ENCODE measurements at places on chromosomes 12 and 14. TPM values are rescaled to one million over a fixed set of nuclear protein-coding genes. Genes with fewer than 3 reads are reported as not detected.

The INHBC gene
- not detected for total RNA-seq

The EFS gene
- total RNA-seq: not detected

The NPFF gene
- total RNA-seq: 0.19 TPM

The PAN2 gene
- 13.9 TPM for total RNA-seq

The KERA gene
- not detected for total RNA-seq

The STXBP6 gene
- total RNA-seq: 2.7 TPM

The KRT82 gene
- total RNA-seq: not detected

The ASCL1 gene
- not detected for total RNA-seq

Data from A549 treated with AZD2906 at 1 μM for 4 hours (cell line).